ENCODE measurements at places on chromosomes 13 and 19.

DNA sequence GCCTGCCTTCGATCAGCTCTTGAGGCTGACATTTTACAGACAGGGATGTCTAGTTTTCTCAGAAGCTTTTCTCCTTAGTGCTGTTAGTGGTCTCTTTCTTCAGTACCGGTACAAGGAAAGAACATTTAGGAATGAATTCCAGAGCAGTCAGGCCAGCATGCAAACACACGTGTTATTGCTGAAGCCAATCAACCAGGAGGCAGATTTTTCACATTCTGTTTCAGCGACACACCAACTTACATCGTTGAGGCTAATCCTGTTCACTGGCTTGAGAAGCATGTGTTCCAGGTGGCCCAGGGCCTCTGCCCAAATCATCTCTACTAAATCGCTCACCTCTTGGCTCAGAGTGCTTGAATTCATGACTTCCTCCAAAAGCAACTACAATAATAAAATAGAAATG is 19.2 kb downstream of the PARP4 start:
- DNase-seq: no peak

DNA sequence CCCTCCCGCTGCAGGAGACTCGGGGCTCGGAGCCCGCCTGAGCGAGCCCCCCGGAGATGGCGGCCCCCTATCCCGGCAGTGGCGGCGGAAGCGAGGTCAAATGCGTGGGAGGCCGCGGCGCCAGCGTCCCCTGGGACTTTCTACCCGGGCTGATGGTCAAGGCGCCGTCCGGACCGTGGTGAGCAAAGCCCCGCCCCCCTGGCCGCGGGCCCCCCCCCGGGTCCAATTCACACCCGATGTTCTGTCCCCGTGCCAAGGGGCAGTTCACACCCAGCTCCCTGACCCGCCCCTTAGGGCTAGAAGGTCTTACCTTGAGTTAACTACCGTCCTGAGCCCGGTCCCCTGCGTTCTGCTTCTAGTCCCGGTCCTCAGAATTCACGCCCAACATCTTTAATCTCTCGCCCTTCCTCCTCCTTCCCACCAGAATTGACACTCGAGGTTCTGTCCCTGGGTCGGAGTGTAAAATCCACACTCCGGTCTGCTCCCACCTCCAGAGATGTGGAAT is 1.4 kb downstream of the NPAS1 start:
- DNase-seq: no peak

- DNase-seq: no peak
Measured at GRCh38 chr13:38686577-38687245, at the start of gene FREM2. TSS of gene FREM2 (plus strand) at chr13:38687077. CDS start at chr13:38687345, 268 bp downstream.

- no peak for DNase-seq
Measured at GRCh38 chr13:24861617-24862362, 97.8 kb downstream of the RNF17 start.

GRCh38 chr19:20167651-20168122 is 673 bp downstream of the ZNF486 start:
- no peak for DNase-seq

DNA sequence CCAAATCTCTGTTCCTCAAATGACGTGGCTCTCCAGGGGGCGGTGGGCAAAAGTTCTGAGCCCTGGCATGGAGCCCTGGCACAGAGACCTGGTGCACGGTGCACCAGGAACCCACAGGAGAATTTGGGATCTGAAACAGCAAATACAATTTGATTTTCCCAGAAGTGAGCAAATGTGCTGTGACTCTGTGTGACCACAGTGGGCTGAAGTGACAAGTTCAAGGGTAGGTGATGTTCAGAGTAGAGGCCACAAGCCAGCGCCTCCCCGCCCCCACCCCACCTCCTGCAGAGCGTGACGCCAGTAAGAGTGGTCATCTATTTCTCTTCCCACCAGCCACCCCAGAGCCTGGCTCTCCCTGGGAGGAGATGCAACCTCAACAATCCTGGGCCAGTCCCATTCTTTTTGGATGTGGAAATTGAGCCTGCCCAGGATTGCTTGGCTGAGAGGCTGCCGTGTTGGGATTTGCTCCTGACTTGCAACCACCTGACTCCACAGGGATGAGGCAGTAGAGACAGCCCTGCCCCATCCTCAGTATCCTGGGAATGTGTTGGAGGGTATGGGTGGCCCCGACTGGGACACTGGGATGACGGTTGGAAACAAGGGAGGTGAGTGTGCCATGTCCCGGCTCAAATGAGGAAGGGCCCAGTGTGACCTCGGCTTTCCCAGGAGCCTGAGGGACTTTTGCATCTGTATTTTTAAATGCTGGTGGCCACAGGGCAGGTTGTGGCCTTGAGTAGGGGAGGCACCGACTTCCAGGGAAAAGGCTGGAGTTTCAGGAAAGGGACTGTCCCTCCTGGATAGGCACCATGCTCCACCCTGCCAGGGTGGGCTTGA is 11.1 kb upstream of the BCL3 start:
- no peak for DNase-seq

GRCh38 chr13:61954092-61954491 is 538.4 kb upstream of the PCDH20 start:
- no peak for DNase-seq

- DNase-seq: peak; percentile 67
Measured at GRCh38 chr13:73984949-73985691, 149.1 kb downstream of the KLF12 start.

DNA sequence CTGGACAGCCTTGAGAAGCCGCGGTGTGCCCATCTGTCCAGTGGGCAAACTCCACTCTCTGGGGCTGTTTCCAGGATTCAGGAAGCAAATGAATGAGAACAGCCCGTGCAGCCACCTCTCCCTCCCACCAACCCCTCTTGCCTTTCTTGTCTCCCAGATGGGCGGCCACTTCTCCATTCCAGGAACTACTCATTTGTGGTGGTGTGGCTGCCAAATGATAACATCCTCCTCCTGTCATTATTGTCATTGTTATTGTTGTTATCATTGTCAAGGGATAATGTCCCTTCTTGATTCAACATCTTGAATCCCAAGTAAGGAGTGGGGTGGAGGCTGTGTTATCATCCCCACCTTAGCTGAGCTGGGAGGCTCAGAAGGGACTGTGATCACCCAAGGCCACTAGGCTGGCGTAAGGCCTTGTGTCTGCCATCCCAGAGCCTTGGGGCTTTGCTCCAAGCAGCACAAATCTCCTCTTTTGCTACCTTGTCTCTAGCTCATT is 1.6 kb downstream of the DNM2 start:
- no peak for DNase-seq

GRCh38 chr13:28583651-28584091 is 75.3 kb upstream of the POMP start:
- DNase-seq: no peak

- DNase-seq: no peak
Measured at GRCh38 chr19:13935765-13936510, 2.3 kb downstream of the PODNL1 start.

- DNase-seq: no peak
Measured at GRCh38 chr19:33054623-33055022, 10.1 kb downstream of the RHPN2 start.

GRCh38 chr13:99501848-99502301 is 603 bp downstream of the TM9SF2 start:
- DNase-seq: peak; percentile 19

- DNase-seq: peak; percentile 99
Measured at GRCh38 chr19:18152817-18153555, at the start of gene PIK3R2. TSS of gene PIK3R2 (plus strand) at chr19:18153163. CDS start at chr19:18155880, 2,717 bp downstream.

DNA sequence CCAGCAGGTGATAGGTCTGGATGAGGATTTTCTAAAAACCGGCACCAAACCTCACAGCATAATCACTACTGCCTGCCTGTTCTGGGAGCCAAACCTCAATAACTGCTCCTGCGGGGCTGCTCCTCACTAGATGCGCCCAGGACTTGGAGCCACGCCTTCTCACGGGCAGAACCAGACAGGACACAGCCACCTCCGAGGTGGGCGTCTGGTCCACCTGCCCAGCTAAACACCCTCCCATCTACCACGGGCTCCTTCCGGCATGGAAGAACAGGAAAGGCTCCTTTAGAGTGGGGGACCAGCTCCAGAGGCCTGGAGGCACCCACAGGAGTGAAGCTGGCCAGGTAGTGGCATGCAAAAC is 73.5 kb downstream of the PEPD start:
- no peak for DNase-seq

- DNase-seq: peak; percentile 97
Measured at GRCh38 chr19:1260749-1261537, 8.2 kb upstream of the CIRBP start.

GRCh38 chr13:19864746-19865309 is 1.4 kb upstream of the ZMYM5 start:
- DNase-seq: no peak

GRCh38 chr13:62092536-62092935 is 676.9 kb upstream of the PCDH20 start:
- no peak for DNase-seq

DNA sequence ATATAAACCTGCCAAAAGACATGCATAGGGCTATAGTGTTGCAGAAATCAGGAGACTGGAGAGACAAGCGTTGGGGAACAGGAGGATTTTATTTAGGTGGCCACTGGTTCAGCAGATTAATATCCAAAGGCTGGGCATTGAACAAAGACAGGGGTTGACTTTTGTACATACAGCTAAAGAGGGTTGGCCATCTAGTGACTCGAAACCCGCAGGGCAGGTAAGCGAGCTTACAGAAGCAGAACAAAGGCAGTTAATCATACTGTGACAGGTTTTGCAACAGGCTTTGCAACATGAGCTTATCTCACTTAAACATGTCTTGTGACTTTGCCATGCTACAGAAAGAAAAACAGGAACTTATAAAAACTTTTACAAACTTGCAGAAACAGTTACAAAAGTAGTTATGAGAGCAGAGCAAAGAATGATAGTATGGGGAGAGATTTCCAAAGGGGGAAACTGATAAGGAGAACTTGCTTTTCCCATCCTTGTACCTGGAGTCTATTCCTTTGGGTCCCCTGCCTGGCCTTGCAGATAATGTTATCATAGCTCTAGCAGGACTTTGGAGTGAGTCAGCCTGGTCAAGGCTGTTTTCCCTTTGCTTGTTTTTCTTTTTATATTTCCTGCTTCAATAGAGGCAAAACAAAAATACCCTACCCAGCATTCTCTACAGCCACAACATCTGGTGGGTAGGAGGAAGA is 234.2 kb downstream of the PCDH17 start:
- no peak for DNase-seq

DNA sequence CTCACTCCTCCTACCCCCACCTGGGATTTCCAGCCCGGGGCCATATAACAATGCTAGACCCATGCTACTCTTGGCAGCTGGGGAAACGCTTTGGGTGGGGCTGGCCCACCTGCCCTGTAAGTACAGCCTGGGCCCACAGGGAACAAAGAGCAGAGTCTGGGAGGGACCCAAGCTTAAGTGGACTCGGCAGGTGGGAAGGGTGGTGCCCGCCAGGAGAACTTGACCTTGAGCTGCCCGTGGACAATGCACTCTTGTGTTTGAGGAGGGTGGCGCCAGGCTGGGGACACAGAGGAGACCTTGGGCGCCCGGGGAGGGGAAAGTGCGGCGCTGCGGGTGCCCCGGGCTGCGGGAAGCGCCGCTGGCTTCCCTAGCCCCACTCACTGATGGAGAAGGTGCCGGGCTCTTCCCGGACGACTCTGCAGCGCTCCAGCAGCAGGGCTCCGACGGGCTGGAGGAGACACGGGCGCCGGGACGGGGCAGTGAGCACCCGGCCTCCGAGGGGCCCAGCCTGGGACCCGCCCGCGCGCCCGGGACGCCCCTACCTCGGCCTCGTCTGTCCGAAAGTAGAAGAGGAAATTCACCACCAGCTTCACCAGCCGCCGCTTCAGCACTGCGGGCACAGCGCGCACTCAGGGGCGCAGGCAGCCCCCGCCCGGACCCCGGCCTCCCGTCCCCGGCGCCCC is 607 bp downstream of the PLEKHJ1 start:
- DNase-seq: no peak

- no peak for DNase-seq
Measured at GRCh38 chr13:24500977-24501376, 11.6 kb downstream of the PARP4 start.

DNA sequence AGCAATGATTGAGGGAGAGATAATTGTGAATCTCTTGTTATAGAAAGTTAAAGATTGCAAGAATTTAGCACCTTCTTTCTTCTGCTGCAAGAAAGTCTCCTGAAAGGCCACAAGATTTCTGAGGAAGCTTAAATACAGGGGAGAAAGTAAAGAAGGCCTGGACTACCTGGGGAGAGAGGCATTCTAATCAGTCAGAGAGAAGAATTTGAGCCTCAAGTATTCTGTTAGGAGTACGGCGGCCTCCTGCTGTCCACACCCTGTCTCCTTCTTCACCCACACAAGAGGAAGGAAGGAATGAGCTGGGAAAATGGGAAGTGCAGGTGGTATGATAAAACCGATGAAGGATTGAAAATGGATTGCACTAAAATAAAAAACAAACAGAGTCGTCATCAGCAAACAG is 474.7 kb downstream of the DIAPH3 start:
- DNase-seq: no peak

DNA sequence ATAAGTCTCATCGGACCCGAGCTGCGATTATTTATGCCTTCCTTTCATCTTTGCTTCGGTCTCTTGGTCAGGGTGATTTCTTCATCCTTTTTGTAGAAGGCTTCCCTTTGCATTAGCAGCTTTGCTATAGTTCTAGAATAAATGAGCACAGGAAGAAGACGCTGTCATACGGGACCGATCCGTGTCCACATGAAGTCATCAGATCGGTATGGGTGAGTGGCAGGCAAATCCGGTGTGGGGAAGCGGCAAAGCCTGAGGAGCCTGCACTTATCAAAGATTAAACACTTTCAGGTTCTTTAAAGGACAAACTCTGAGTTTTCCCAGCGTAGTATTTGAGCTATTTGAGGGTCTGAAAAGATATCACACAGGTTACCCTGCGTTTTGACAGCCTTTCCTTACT is 119.3 kb downstream of the IRS2 start:
- DNase-seq: no peak

DNA sequence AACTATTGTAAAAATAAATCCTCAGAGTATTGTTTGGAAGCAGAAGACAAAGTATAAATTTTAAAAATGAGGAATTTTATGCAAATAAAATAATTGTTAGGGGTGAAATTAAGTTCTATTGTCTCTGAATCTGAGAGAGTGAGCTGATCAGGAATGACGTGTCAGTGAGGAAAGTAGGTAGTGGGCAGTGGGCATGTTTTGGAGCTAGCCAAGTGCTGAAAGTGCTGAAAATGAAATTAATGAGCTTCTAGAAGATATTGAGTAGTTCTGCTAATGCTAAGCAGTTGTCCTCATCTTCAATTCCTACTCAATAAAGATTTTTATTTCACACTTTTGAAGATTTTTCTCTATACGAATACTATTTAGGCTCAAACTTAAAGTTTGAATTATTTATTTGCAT is 1167.8 kb upstream of the PCDH20 start:
- no peak for DNase-seq

DNA sequence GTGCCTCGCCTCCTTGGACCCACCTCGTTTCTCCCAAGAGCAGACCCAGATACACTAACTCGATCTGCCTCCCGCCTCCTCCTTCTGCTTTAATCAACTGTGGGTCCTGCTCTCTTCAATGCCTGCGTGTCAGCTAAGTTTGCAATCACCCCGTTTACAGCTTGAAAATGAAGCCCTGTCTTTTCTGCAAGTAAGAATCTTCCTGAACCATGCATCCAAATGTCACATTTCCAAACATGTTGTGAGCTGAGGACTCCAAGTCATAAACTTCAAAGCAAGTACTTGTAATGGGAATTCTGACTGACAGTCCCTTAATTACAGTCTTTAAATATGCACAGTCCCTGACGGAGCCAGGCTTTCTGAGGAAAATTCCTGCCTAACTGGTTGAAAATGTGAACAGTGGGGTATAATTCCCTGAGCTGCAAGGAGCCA is 154.9 kb upstream of the UQCRFS1 start:
- no peak for DNase-seq
